ENCODE measurements at places on chromosomes 2 and 18.

GRCh38 chr18:72866442-72866900 is 1.3 kb downstream of the NETO1 start:
- no peak for DNase-seq

- DNase-seq: no peak
Measured at GRCh38 chr18:36582988-36583745, 245.6 kb downstream of the TPGS2 start.

DNA sequence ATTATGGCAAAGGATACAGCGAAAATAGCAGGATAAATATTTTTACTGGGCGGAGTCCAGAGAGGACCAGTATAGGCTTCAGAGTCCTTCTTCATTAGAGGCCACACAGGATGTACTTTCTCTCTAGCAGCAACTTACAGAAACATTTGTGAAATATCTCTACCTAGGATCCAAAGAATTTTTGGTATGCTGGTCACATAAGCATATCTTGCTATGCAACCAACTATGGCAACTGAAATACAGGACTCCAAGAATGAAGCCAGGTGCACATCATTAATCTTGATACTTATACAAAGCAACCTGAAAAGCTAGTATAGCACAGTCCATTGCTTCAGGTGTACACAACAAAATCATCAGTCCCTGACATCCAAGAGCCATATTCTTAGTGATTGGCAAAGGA is 59.1 kb upstream of the NABP1 start:
- DNase-seq: no peak

GRCh38 chr2:60540074-60540473 is 13.4 kb downstream of the BCL11A start:
- DNase-seq: no peak

DNA sequence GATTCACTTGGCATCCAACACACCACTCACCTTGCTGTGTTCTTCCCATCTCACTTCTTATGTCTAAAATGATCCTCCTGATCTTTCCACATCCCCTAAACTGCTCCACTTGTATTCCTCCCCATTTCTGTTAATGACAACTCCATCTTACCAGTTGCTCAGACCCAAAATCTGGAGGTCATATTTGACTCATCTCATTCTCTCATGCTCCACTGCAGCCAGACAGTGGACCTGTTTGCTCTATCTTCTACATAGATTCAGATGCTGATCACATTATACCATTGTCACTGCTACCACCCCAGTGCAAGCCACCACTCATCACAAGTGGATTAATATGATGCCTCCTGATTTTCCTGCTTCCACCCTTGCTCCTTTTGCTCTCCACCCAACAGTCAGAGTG is 7.9 kb upstream of the NABP1 start:
- no peak for DNase-seq

Data from activated CD4-positive, alpha-beta T cell treated with anti-CD3 and anti-CD28 coated beads, Interleukin-2, amount 50 U/mL, for 4 hours (primary cell).